ENCODE measurements at places on chromosomes 11 and 22.

DNA sequence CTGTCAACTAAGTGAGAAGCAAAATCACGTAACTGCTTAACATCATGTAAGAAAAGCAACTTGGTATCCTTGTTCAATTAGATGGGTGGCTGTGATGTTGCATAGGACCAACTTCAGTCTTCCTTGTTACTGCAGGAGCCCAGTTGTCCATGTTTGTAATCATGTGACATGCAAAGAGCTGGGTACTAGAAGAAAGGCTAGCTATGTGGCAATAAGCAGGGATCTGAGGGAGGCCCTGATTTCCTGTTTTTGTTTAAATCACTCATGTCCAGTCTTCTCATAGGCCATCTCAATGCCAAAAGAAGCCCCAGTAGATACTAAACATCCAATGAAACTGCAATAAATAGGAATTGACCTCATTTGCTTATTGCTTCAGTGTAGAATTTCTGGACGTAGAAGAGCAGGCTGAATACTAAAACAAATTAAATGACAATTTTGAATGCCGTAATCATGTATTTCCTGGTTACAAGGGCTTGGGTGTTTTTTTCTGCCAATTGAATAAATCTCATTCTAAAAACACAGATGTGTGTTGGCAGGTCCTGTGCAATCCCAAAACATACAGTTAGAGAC, 140.8 kb upstream of the ARHGAP20 start:
- no peak for DNase-seq

- no peak for DNase-seq
Measured at GRCh38 chr22:18048441-18048898, 24.1 kb upstream of the MICAL3 start.

DNA sequence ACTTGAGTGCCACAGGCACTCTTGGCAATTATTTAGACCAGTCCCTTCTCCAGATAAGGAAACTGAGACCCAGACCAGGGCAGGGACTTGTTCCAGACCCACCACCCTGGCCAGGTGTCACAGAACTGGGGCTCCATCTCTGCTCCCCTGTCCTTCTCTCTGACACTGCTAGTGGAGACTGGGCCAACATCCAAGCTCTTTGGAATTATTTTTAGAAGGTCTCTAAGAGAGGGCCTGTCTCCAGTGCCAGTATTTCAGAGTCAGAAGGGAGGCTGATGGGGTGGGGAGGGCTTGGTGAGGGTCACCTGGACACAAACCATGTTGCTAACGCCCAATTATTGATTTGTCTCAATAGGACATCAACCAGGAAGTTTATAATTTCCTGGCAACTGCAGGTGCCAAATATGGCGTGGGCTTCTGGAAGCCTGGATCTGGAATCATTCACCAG, 32.7 kb downstream of the POLR3H start:
- DNase-seq: no peak

DNA sequence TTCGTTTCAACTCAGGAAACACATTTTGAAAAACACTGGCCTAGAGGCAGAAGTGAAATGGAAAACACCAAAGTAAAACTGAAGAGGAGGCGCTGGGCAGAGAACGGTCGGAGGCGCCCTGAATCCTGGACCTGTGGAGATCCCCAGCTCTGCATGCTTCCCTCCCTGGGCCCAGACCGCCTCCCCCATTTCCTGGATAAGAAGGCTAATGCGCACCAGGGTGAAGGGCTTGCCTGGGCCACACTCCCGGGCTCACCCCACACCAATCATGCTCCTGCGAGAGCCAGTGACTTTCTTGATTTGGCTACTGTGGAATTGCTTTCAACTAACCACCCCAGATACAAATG, 167.1 kb downstream of the CRYBB2 start:
- no peak for DNase-seq

DNA sequence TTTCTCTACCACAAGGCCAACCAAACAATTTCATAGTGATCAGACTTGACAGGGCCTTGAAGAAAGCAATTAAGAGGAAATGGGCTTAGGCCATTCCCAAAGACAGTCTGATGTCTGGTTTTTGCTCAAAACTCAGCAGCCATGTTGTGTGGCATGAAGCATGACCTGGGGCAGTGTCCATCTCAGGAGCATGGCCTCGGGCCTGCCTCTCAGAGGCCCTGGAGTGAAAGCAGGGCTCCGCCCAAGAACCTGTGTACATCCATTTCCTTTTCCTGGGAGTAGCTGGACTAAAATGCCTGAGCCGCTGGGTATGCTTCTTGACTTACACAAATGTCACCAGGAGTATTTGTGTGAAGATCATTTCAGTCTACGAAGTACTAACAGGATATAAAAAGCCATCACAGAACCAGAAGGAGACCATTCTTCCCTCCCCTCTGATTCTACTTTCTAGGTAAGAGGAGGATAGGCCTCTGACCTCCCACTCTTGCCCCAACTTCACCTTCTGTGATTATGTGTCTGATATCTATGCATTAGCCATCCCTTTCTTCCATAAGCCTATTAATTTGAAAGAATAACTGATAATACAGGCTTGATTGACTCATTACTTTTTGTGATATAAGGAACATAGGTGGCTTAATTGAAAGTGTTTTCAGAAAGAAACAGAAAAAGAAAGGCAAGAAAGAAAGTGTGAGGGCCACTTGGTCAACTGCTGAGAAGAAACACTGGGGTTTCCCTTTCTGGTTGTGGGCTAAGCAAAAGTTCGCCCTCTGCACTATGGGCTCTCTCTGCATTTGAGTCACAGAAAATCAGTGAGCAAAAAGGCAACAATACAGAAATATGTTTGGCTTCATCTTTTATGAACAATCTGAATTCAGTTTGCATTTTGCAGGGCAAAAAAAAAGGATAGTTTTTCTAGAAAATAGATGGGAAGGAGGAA, 188.6 kb upstream of the MTMR2 start:
- no peak for DNase-seq

DNA sequence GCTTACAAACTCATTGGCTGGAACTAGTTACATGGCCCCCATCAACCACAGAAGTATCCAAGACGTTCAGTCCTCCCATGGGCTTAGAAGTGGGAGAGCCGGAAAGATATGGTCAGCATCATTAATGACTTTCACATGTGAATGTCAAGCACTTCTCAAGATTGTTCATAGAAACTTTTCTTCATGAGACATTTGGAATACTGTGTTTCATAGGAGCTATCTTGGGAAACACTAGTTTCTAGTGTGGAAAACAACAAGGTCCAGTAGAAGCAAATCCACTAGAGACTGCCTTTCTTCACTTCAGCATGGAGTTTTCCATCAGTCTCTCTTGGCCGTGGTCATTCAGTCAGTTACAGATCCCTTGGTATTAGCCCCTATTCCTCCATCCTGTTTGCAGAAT, 160.9 kb downstream of the C11orf91 start:
- no peak for DNase-seq

DNA sequence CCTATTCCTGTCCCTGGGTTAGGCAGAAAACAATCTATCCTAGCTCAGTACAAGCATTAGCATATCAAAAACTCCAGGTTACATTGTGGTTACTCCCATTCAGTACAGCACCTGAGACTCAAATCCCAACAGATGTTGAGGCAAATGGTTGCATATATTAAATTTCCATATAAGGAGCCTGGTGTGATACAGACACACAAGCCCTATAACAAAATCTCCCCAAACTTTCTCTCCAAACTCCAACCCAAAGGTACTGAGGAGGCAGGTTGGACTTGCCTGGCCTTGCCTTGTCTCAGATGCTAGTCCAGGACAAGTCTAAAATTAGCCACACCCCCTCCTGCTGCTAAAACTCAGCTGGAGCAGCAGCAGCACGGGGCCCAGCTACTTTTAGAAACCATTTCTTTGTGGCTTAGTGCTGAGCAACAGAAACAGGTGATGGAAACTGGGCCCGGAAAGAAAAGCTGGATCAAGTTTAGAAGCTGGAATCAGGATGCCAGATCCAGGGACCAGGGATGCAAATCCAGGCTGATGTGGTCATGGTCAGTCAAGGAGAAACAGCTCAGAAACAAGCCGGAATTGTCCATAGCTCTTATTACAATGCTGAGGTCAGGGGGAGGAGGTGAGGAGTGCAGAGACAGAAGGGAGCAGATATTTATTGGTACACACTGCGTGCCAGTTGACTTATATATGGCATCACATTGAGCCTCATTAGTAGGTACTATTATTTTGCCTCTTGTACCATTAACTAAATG, 73.7 kb upstream of the AMOTL1 start:
- DNase-seq: no peak

GRCh38 chr11:118438314-118438931, 2.1 kb downstream of the KMT2A start:
- DNase-seq: peak; percentile 9

DNA sequence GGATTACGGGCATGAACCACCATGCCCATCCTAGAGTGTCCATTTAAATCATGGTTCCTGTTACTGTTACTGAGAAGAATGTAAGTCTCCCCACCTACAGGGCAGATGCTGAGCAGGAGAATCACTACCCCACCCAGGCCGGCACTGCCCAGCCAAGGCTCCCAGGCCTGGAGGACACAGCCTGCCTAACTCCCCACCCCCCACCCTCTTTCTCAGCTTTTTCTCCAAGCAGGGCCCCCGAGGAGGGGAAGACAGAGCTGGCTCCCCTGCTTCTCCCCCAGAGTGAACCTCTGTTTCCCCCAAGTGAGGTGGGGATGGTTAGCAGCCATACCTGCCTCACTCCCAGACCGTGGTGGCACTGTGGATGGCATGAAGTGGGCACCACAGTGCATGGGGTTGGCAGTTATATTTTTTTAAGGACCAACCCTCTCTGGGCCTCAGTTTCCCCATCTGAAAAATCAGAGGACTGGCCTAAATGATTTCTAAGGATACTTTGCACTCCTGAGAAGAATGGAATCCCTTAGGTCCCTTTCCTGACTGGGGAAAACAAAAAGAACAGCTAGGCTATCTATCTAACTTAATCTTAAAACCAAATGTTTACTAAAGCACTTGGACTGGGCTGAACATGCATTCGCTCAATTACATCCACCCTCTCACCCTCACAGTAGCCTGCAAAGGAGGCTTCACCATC, 5.0 kb downstream of the CBX7 start:
- no peak for DNase-seq

Measured in stimulated activated CD8-positive, alpha-beta memory T cell treated with anti-CD3 and anti-CD28 coated beads, Interleukin-2, amount 100 ng/mL, for 48 hours (primary cell).